ENCODE measurements at places on chromosomes 16 and 17.

DNA sequence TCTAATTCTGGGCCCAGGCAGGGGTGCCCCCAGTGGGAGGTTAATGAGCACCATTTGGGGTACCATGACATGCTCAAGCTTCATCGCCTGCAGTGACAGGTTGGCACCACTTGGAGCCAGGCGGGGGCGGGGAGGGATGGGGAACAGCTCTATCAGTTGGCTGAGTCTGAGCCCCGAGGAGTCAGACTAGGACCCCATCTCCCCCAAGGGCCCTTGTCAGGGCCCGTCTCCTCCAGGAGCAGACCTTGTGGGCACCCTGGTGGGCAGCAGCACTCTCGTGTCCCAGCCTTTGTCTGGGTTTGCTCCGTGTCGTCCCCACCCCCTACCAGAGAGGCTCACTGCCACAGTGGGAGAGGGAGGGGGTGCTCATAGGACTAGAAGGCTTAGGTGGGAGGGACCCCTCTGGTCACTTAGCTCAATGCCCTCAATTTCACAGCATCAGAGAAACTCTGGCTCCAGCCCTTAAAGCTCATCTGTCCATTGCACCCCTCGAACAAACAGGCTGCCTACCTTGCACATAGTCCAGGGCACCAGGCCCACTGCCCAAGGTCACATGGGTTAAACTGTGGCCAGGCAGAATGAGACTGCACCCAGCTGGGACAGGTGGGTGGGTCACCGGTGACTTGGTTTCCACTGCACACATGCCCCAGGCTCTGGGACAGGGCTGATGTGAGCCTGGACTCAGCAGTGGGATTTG, 4.1 kb downstream of the PPP1R9B start:
- no peak for DNase-seq

DNA sequence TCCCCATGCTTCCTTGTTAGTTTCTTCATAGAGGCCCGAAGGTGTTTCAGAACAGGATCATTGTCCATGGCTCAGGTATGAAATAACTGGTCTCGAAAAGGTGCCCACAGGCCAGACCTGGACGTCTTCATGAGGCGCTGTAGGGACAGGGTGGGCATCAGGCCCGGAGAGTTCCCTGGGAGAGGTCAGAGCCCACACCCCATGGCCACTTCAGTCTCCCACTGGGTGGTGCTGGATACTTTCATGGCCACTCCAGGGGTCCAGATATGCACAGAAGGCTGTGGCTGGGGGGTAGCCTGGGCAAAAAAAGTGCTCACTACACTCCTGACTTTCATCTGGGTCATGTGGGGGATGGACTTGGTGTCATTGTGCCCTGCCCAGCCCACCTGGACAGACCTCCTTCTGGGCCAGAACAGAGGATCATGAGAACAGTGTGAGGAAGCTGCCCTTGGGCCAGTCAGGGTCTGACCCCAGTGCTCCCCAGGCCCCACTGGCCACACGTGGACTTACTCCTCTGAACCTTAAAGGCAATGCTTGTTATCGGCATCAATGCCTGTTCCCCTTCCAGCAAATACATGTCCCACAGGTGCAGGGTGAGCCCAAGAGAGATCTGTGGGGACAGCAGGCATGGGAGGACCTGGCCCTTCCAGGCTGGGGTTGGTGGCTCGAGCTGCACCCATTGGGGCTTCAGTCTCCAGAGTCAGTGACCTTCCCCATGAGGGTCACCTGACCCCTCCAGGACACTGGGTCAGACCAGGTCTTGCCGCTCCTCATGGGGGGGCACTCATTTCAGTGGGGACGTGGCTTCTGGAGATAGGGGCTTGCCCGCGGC, 36.9 kb downstream of the LGALS9 start:
- DNase-seq: no peak

DNA sequence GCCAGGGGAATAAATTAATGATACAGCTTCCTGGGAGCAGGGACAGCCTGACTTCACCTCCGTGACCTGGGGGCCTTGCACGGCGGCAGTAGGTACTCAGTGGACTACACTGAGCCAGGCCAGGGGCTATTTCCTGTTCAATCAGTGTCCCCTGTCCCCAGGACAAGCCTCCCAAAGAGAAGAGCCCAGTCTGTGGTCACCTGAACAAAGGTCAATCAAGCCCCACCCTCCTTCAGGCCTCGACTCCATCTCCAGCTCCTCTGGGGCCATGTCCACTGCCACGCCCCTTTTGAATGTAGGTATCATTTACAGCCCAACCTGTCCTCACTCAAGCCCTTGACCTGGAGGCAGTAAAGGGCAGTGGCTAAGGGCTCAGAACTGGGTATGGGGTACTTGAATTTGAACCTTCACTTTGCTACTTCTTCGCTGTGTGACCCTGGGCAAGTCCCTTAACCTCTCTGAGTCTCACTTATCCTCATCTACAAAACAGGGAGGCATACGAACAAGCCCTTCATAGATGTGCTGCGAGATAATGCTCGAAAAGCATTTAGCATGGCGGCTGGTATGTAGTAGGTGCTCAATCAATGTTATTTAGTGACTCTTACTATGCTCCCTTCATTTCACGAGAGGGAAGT, 29.0 kb downstream of the MYH11 start:
- no peak for DNase-seq

- no peak for DNase-seq
Measured at GRCh38 chr16:24146518-24146917, 109.6 kb upstream of the CACNG3 start.

DNA sequence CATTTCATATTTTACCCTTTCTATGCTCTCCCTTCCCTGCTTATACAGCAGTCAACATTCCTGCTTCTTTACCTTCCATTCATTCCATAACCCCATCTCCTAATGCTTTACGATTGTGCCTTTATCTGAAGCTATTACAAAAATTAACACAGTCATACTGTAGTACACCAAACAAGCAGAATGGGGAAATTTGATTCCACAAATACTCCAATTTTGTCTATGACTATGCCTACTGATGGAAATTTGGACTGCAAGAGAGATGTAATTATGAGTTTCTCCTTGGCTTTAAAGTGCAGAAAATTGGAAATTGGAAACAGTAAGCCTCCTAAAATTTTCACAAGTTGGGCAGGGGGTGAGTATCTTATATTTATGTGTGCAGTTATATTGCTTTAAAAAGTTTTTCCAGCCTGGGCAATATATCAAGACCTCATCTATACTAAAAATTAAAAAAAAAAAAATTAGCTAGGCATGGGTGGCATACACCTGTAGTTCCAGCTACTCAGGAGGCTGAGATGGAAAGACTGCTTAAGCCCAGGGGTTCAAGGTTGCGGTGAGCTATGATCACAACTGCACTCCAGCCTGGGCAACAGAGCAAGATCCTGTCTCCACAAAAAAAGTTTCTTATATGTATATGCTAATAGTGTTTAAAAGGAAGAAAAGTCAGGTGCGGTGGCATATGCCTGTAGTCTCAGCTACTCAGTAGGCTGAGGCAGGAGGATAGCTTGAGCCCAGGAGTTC, 3.0 kb downstream of the APPBP2 start:
- DNase-seq: no peak

GRCh38 chr17:6667516-6667915, 16.0 kb downstream of the C17orf100 start:
- no peak for DNase-seq

DNA sequence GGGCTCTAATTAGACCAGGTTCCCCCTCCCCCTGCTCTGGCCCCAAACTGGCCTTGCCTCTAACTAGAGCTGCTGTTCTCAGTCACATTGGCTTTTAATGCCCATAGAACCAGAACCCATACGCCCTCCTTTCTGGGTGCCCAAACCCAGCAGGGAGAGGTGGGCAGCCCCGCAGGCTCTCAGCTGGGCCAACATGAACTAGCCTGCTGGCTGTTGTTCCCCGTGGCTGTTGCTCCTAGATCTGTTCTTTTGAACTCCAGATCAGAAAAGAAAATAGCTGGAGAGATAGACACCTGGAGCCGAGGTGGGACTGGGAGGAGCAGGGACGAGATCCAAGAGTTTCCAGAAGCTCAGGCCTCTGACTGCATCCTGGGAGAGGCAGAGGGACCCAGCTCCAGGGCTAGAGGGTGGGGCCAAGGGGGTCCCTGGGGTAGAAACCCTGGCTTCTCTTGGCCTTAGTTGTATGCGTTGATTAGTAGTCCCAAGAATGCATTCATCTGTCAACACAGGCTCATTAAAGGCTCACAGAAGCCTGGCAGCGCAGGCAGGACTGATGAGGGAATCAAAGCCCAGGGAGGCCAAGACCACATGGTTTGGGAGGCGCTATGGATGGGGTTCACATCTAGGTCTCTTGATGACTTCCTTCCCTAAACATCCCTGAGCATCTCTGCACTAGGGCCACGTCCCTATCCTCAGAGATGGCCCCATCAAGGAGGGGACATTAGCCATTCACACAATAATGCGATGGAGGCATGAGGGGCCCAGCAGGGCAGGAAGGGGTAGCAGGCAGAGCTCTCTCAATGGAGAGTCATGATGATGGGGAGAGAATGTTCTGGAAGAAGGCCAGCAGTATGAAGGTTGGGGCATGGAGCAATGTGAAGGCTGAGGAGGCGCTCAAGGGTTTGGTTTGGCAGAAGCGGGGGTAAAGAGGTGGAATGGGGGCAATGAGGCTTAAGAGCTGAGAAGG, 1.3 kb upstream of the CPSF4L start:
- DNase-seq: no peak

Measured in NCI-H1436 (cell line).